ENCODE measurements at places on chromosomes 4 and X. TPM values are rescaled to one million over a fixed set of nuclear protein-coding genes. Genes with fewer than 3 reads are reported as not detected.

Gene AFF2
- under 0.01 TPM for total RNA-seq

Gene FAM149A
- total RNA-seq: 1.5 TPM

Gene SOWAHD
- total RNA-seq: not detected

Gene KLKB1
- not detected for total RNA-seq

Gene P2RY4
- 0.43 TPM for total RNA-seq

Gene SMIM10L2A
- 0.39 TPM for total RNA-seq

Gene CENPVL2
- total RNA-seq: not detected

Gene MAGEA3
- not detected for total RNA-seq

Gene MEPE
- not detected for total RNA-seq

Gene CC2D2A
- total RNA-seq: 19.6 TPM

Gene THAP9
- total RNA-seq: 6.1 TPM

Gene TCP11X2
- total RNA-seq: not detected

Gene UNC5C
- not detected for total RNA-seq

Gene NALF2
- total RNA-seq: 0.11 TPM

Gene PSMD10
- 52.6 TPM for total RNA-seq

Gene PCDH19
- 0.11 TPM for total RNA-seq

Gene MAGEA8
- not detected for total RNA-seq

Gene ADH1C
- total RNA-seq: not detected

Gene VEGFC
- 0.79 TPM for total RNA-seq

Gene NAA11
- total RNA-seq: not detected

Gene HTR2C
- total RNA-seq: under 0.01 TPM

Gene MAPK10
- 0.65 TPM for total RNA-seq

Gene ADGRL3
- 5.9 TPM for total RNA-seq

Gene TMSB15B
- total RNA-seq: 7.9 TPM

Gene AWAT2
- total RNA-seq: not detected

Gene CENPVL1
- total RNA-seq: not detected

Gene NR0B1
- not detected for total RNA-seq

Gene SLC2A9
- 0.22 TPM for total RNA-seq

Gene RRH
- not detected for total RNA-seq

Gene ATP2B3
- total RNA-seq: not detected

Gene CENPE
- total RNA-seq: 4.2 TPM

Gene SOX3
- total RNA-seq: not detected

Gene NSD2
- 34.2 TPM for total RNA-seq

Measured in placental epithelial cell (primary cell).